ENCODE measurements at places on chromosomes 6 and 20.

DNA sequence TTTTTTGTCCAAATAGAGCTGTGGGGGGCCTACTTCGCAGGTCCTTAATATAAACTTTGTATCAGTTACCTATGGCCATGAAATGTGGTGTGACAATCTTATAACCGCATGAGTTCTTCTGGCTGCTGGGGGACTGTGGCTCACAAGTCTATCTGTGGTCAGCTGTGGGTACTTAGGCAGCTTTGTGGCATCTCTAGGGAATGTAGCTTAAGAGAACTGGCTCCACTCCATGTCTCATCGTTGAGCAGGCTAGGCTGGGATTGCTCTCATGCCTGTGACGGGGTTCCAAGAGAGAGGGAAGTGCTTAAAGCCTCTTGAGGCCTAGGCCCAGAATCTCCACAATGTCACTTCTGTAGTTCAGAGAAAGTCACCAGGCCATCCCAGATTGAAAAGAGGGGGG, 140.5 kb downstream of the BTBD3 start:
- no peak for DNase-seq

- no peak for DNase-seq
Measured at GRCh38 chr6:78363688-78364087, 503.7 kb upstream of the IRAK1BP1 start.

DNA sequence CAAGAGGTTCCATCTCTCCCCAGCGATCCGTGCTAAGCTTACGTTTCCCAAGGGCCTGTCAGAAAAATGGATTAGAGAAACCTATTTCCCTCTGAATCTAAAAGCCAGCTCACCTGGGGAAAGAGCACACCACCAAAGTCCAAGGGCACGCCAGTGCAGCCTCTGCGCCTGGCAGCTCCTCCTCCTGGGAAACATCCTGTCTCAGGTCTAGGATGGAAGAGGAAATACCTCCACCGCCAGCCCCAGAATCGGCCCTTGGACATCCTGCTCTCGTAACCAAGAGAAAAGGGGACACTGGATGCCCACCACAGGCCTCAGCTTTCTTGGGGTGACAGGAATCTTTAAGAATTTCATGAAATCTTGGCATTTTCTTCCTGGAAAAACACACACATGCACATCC, 18.7 kb downstream of the RAMACL start:
- no peak for DNase-seq

GRCh38 chr6:51349857-51350256, 531.2 kb downstream of the TFAP2B start:
- no peak for DNase-seq

GRCh38 chr20:44703183-44703925, 11.8 kb upstream of the CCN5 start:
- DNase-seq, result no peak

DNA sequence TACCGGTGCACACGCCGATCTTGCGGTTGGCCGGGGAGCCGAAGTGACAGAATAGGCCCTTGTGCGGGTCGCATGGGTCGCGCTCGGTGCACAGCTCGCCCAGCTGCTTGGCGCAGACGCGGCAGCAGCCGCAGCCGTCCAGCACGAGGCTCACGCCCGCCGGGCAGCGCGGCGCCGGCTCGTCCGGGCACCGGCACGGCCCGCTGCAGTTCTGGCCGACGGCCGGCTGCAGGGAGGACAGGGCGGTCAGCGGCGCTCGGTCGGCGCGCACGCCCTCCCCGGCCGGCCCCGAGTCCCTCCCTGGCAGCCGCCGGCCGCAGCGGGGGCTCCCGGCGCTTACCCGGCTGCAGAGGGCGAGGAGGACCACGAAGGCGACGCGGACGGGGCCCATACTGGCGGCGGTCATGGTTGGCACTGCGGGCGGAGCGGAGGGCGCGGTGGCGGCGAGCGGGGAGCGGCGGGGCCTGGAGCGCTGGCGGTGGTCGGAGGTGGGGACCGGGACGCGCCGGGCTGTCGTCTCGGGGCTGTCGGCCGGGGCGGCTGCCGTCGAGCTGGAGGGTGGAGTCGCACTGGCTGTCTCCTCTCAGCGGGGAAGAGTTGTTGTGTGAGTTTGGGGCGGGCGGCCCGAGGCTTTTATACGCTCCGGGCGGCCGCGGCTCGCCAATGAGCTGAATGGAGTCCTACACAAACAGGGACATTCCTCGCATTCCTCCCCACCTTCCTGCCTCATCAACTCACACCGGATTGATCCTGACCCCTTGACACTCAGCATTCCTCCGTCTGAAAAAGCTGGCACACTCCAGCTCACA, at the start of gene CCN2:
Gene CCN2 (minus strand): TSS at position 606 of the 809 bp plus-strand sequence. CDS start 200 bp downstream, at position 406.
- DNase-seq, result no peak

GRCh38 chr6:89975991-89976693, 81.9 kb downstream of the GJA10 start:
- no peak for DNase-seq

DNA sequence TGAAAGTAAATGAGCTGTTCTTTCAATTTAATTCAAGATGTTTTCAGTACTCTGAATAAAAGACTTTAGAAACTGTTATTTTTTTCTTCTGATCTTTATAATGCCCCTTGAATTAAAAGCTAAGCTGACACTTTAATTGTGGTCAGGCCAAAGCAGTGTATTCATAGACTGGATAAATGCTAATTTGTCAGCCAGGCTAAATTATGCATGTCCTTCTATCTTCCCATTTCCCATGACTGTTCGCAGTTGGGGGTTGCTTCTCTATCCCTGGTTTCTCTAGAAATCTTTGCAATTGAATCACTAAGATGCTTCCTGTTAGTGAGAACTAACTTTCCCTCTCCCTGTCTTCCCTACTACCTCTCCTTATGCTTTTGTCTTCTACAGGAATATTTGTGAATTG, 396.2 kb downstream of the RFPL4B start:
- DNase-seq, result no peak

DNA sequence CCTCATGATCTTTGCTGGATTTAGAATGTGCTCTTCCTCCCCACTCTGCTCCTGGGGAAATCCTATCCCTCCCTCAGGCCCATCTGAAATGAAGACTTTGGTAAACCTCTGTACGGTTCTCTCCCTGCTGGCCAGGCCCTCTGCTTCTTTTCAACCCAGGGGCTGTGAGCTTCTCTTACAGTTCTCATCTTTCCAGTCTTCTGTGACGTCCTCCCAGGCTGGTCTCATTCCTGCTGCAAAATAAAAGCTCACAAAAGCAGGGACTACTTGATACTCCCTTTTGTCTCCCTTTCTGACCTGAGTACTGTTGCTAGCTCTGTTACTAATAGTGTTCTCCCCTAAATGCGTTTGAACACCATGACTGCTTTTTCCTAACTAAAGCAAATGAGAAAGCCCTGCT, 46.3 kb downstream of the UNC5CL start:
- DNase-seq, result no peak

DNA sequence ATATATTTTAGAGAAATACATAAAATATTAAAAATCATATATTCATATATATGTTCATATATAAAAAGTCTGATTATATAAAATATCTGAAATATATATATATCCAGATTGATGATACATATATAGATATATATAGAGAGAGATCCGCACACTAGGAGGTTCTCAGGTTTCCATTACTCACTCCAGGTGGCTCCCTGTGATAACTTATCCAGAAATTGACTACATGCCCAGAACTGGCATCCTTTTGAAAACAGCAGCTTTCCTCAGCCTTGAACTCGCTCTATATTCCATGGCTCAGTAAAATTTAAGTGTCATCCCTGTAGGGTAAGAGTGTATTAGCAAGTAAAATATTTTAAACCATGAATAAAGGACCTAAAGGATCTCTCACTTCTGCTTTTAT, 206.8 kb downstream of the TINAG start:
- no peak for DNase-seq

DNA sequence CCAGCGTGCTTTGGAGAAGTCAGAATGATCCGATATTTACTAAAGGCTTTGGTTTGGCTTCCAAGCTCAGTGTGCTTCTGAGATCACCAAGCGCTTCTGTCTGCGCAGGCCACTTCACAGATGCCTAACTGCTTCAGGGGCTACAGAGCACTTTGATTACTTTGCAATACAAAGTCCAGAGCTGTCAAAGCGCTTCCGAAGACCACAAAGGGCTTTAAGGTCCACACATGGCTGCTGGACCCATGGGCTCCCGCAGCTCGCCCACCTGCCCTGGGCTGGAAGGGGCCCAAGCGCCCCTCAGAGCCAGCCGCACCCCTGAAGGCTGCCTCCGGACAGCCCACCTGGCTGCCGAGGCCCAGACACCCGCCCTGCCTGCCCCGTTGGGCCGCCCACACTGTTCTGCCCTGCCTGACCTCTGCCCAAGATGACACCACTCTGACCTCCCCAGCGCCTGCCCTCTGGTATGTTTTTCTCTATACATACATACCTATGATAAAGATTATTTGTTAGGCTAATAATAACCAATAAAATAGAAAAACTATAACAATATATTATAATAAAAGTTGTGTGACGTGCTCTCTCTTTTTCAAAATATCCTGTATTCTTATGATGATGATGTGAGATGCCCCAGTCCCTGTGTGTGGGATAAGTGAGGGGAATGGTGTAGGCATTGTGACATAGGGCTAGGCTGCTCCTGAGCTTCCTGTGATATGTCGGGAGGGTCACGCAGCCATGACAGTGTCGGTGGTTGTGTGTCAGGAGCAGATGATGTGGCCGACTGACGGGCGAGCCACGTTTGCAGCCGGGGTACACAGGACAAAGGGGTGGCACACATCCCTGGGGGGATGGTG, 22.6 kb downstream of the DYNLT1 start:
- no peak for DNase-seq

GRCh38 chr6:15157479-15157878, 88.4 kb upstream of the JARID2 start:
- DNase-seq, result no peak

GRCh38 chr6:144597511-144597910, 312.4 kb downstream of the UTRN start:
- no peak for DNase-seq

- no peak for DNase-seq
Measured at GRCh38 chr6:40532349-40533000, 54.7 kb downstream of the LRFN2 start.

DNA sequence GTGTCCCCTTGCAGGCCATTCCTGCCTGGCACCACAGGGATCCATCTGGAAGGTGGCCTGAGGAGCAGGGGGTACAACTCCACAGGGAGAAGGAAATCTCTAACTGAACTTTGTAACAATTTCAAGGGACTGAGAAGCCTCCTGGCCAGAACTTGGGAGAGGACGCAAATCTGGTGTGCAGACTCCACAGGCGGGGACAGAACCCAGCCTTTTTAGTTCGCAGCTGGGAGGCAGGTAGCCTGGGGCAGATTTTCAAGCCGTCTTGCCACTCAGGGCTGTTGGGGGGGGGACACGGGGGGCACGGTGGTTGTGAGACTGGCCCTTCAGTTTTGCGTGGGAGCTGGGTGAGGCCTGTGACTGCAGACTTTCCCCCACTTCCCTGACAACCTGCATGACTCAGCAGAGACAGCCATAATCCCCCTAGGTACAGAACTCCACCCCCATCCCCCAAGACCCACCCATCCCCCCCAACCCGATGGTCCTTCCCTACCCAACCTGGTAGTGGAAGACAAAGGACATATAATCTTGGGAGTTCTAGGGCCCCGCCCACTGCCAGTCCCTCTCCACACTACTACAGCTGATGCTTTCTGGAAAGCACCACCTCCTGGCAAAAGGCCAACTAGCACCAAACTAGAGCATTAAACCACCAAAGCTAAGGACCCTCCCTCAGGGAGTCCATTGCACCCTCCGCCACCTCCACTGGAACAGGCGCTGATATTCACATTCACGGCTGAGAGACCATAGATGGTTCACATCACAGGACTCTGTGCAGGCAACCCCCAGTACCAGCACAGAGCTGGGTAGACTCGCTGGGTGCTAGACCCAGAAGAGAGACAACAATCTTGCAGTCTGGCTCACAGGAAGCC, 3.0 kb upstream of the HUS1B start:
- no peak for DNase-seq

GRCh38 chr6:87393026-87393622, 14.6 kb upstream of the CFAP206 start:
- DNase-seq, result no peak

All from stimulated activated CD8-positive, alpha-beta memory T cell treated with anti-CD3 and anti-CD28 coated beads, Interleukin-15, amount 100 ng/mL, for 1 hour (primary cell).